ENCODE measurements at places on chromosomes 13 and 19. TPM values are rescaled to one million over a fixed set of nuclear protein-coding genes. Genes with fewer than 3 reads are reported as not detected.

The CADM4 gene
- total RNA-seq, result 78.5 TPM

The KIR2DL1 gene
- total RNA-seq, result not detected

The PLIN5 gene
- 4.8 TPM for total RNA-seq

The SYNGR4 gene
- not detected for total RNA-seq

The NLRP4 gene
- not detected for total RNA-seq

The LYPD5 gene
- not detected for total RNA-seq

The ENOX1 gene
- 3.8 TPM for total RNA-seq

The SLITRK6 gene
- 33.8 TPM for total RNA-seq

The CTXN1 gene
- 130 TPM for total RNA-seq

DNA sequence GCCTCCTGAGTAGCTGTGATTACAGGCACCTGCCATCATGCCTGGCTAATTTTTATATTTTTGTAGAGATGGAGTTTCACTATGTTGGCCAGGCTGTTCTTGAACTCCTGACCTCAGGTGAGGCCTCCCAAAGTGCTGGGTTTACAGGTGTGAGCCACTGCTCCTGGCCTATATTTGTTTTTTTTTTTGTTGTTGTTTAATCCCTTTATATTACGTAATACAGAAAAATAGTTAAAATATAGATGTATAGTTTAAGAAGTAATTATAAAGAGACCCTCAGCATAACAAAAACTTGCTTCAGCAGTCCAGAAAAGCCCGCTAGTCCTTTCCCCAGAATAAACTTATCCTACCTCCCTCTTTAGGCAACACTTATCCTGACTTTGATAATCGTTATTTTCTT, 2.4 kb downstream of the ZNF383 start:
- no peak for DNase-seq

DNA sequence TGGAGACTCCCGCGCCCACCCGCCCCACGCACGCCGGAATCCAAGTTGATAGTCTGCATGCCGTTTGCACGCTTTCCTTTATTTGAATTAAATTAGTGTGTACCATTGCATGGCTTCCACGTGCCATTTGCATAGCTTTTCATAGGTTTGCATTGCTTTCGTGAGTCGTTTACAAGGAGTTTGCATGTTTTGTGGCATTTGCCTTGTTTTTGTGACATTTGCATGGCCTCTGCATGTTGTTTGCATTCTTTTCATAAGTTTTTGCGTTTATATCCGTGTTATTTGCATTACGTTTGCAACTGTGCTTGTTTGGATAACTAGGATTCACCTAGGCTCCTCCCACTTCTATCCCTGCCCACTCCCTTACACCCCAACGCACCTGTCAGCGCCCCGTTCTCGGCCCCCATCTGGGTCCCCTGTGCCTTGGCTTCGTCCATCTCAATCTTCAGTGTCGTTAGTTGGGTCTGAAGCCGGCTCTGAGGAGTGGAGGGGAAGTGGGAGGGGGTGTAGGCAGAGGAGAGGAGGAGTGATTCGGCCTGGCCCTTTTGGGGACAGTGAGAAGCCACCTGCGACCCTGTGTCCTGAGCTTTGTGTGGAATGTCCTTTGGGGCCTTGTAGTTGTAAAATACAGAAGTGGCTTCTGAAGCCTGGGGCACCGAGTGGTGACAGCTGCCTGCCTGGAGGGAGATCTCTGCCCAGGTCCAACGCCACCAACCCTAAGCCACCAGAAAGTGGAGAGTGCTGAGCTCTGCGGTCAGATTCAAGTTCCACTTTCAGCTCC, 2.4 kb downstream of the CCDC194 start:
- DNase-seq, result no peak

DNA sequence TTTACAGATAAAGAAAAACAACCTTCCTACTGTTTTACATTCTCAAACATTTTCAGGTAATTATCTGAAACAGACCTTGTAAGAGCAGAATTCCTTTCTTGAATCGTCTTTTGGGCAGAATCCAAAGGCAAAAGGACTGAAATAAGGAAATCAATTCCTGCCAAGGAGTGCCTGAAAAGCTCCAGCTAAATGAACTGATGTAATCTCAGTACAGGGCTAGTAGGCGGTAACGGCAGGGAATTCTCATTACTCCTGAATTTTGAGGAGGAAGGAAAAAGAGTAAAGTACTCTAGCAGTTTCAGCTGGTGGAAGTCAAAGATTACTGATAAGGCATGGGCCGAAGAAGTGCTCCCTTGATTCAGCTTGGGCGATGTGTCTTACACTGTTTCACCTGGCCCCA, 168.4 kb downstream of the PCDH9 start:
- DNase-seq, result no peak

DNA sequence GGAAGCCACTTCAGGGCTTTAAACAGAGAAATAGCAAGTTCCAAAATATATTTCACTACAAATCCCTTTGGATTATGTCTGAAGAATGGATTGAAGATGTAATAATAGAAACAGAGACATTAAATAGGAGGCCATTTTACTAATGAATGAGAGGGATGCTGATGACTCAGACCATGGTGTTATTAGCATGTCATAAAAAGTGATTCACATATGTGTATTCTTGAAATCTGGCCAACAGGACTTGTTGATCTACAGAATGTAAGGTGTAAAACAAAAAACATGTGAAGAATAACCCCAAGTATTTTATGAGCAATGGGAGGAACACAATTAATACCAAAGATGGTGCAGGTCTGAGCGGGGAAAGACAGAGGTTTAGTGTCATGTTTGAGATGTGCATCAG, 873.7 kb downstream of the SLITRK5 start:
- no peak for DNase-seq

DNA sequence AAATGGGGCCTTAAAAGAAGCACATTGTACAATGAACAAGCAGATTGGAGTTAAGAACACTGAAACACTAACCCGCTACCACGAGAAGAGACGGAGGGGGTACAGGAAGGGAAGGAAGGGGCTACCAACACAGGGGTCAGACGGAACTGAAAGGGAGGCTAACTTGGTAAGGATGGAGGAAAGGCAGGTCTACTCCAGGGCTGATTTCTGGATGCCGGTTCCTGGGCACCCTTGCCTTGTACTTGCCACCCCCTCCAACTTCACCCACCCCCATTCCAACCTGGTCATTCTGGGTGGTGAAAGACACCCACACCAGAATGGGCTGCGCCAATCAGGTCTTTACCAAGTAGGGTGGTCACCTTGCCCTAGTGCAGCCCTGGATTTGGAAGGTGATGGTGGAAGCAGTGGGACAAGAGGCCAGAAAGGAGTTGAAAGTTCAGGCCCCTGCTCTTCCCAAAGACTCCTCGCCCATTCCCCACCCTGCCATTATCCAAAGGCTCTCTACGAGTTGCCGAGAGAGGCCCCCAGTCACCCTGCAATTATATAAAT, 10.3 kb downstream of the ZNF574 start:
- no peak for DNase-seq

DNA sequence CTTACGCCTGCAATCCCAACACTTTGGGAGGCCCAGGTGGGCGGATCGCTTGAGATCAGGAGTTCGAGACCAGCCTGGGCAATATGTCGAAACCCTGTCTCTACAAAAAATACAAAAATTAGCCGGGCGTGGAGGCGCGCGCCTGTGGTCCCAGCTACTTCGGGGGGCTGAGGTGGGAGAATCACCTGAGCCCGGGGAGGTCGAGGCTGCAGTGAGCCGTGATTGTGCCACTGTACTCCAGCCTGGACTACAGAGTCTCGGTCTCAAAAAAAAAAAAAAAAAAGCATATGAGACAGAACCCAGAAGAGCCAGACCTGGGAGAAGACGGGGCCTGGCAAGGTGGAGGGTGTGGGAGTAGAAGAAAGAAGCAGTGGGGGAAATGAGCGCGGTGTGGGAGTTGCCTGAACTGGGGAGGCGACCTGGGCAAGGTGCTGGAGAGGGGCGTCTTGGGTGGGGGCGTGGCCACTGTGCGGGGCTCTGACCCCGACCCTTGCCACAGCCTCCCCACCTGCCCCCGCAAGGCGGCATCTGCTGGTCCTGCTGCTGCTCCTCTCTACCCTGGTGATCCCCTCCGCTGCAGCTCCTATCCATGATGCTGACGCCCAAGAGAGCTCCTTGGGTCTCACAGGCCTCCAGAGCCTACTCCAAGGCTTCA, 533 bp downstream of the DKKL1 start:
- no peak for DNase-seq

DNA sequence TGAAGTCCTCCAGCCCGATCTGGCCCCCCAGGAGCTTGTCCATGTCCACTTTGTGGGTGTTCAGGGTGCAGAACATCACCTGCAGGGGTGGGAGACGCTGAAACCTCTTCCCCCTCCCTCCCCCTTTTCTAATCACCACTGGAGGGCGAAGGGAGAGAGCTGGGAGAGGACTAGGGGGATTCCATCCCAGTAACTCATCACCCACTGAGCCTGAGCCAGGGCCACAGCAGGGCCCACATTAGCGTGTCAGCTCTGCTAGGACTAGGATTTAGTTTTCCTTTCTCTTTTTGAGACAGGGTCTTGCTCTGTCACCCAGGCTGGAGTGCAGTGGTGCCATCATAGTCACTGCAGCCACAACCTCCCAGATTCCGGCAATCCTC, 5.5 kb upstream of the PTGER1 start:
- DNase-seq, result no peak

DNA sequence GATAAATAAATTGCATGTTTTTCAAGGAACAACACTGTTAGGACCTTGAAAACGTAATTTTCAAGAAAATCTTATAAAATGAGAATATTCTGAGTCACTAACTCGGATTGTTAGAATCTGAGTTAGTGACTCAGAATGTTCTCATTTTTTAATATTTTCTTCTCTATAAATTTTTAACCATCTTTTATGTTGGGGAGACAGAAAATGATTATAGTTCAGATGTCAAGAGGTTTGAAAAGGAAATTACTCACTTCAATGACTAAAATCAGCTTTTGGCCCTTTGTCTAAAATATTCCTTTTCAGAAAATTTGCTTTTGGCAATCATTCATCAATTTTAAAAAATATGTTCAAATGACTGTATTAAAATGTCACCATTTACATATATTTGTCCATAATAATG, 264.2 kb upstream of the EDNRB start:
- no peak for DNase-seq

DNA sequence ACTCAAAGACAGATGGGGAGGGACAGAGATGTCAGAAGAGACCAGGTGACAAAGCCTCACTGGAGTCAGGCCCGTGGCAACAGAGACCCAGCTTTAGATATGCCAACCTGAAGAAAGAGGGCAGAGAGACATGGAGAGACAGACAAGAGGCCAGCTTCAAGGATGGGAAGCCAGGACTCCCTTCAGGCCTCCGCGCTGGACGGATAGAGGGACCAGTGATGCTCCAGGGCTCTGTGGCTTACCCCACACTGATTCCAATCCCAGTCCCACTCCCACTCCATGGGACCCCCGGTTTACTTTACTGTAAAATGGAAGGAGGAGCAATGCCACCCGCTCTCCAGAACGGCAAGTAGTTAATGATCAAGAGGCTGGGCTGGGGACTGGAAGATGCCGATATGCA, 1.7 kb upstream of the ETV2 start:
- no peak for DNase-seq

GRCh38 chr19:3224346-3225168, at the start of gene CELF5:
TSS of gene CELF5 (plus strand) at chr19:3224661. CDS start at chr19:3224740, 79 bp downstream.
- peak; percentile 58 for DNase-seq

DNA sequence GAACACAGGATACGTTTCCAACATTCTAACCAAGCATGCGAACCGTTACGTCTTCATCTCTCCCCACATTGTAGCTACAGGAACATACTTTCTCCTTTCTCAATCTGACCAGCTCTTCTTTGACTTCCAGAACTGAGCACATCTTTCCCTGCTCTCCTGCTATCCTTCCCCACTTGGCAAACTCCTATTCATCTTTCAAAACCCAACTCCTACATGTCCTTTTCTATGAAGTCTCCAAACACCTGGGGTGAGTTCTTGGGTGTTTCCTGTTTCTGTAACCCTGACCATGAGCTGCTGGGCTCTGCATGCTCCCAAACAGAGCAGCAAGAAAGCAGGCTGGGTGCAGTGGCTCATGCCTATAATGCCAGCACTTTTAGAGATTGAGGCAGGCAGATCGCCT, 6.6 kb downstream of the ACER1 start:
- no peak for DNase-seq

GRCh38 chr19:3580156-3580934, 4.9 kb upstream of the GIPC3 start:
- no peak for DNase-seq

- DNase-seq, result no peak
Observed at GRCh38 chr13:98567140-98567539, 9.8 kb downstream of the STK24 start.

GRCh38 chr13:44934724-44935123, 54.5 kb downstream of the NUFIP1 start:
- DNase-seq, result no peak

GRCh38 chr19:38319421-38320258, at the start of gene KCNK6:
TSS of gene KCNK6 (plus strand) at chr19:38319845. CDS start at chr19:38319951, 106 bp downstream.
- DNase-seq, result peak; percentile 16

DNA sequence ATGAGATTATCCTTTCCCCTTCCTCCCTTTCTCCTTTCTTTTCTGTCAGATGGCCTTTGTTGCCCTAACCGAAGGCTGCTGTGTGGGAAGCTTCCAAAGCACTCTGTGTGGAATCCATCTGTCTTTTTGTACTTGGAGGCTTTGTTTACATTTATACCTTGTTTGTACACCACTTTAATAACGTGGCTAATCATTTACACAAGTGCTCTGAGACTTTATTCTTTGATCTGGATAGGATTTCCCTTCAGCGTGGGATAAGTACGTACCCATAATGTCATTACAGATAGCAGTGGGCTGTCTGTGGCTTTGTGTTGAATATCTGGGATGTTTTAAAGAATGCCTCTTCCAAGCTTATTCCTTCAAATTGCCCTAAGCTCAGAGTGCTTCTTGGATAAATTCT, 684.7 kb upstream of the SLITRK5 start:
- DNase-seq, result no peak

DNA sequence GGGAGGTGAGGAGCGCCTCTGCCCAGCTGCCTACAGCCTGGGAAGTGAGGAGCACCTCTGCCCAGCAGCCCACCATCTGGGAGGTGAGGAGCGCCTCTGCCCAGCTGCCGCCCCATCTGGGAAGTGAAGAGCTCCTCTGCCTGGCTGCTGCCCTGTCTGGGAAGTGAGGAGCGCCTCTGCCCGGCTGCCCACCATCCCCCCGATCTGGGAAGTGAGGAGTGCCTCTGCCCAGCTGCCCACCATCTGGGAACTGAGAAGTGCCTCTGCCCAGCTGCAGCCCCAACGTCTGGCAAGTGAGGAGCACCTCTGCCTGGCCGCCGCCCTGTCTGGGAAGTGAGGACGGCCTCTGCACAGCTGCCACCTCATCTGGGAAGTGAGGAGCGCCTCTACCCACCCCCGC, 64.3 kb downstream of the ZNF708 start:
- no peak for DNase-seq

- no peak for DNase-seq
Observed at GRCh38 chr19:4969292-4969771, 419 bp downstream of the KDM4B start.

GRCh38 chr19:54298357-54299125, 14.4 kb downstream of the LILRA5 start:
- DNase-seq, result no peak

- no peak for DNase-seq
Observed at GRCh38 chr13:85261757-85262346, 537.4 kb downstream of the SLITRK6 start.

DNA sequence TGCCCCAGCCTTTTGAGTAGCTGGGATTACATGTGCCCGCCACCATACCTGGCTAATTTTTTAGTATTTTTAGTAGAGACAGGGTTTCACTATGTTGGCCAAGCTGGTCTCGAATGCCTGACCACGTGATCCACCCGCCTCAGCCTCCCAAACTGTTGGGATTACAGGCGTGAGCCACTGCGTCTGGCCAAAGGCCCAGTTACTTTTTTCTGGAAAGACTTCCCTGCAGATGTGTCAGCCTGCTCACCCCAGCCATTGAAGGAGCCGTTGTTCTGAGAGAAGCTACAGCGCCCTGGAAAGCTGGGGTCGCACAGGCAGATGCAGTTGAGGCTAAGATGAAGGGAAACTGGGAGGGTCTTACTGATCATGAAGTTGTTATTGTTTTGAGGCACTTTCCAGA, 7.9 kb upstream of the ZNF626 start:
- DNase-seq, result no peak
